GM12892 (cell line): ENCODE measurements at places on chromosomes 6 and 20.

- DNase-seq, result no peak
Observed at GRCh38 chr20:22825546-22825945, 209.6 kb upstream of the SSTR4 start.

GRCh38 chr20:35954907-35955251 is 577 bp upstream of the SCAND1 start:
- no peak for DNase-seq

DNA sequence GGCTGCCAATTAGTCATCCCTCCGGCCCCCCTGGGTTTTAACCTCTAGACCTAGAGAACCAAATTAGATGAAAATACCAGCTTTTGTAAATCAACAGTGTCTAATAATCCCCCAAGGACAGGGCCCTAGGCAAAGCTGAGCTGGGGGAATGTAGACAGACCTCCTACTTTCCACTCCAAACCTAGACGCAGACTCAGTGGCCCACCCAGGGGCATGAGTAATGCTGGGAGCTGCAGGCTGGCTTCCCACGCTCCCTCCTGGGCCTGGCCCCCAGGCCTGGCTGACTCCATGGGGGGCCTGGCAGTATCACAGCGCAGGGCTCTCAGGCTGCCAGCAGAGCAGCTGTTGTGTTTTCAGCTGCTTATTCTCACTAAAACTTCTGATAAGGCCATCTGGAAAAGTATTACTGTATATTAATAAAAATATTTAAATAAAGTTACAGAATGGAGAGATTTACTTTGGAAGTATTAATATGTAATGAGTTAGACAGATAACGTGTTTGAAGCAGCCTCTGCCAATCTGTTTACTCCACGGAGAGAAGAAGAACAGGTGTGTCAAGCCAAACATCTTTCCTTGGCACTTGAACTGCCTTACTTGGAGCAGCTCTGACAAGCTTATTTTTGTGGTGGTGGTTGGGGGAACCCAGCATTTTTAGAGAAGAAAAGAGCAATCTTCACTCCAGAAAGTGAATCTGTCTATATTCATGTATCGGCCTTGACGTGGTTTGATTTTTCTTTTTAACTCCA is 144.0 kb upstream of the AGPAT4 start:
- no peak for DNase-seq

GRCh38 chr6:143823548-143823947 is 19.6 kb upstream of the LTV1 start:
- no peak for DNase-seq
